ENCODE measurements at places on chromosomes 3 and 15. TPM values are rescaled to one million over a fixed set of nuclear protein-coding genes. Genes with fewer than 3 reads are reported as not detected.

DNA sequence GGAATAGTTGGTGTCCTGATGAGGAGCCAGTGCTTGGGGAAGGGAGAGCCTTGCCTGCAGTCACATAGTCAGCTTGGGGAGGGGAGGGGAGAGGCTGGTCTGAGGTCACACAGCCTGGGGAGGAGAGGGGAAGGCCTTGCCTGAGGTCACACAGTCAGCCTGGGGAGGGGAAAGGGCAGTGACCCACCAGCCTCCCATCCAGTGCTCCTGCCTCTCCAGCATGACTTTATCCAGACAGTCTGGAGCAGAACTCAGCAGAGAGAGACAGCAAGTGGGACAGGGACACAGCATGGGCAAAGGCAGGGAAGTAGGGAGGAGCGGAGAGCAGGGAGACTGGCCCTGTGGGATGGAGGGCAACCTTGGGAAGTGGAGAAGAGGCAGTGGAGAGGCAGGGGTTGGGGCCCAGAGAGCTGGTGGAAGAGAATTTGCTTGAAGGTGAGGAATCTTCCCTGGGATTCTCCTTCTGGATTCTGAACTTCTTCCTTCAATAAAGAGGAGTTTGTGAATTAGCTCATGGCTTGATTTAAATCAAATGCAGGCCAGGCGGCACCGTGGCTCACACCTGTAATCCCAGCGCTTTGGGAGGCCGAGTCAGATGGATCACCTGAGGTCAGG lies 64.5 kb downstream of the CORO2B start:
- DNase-seq, result no peak

DNA sequence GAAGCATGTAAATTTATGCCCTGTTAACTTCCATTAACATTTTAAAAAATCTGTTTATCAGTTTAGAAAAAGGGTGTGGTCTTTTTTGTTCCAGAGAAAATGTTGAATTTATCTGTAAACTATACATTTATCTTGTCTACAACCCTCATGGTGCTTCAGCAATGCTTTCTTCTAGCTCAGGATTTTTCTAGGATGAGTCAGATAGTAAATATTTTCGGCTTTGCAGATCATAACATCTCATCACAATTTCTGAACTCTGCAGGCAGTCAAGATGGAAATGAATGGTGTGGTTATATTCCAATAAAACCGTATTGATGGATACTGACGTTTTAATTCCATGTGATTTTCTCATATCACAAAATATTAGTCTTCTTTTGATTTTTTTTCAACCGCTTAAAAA lies 70.5 kb upstream of the FOXB1 start:
- no peak for DNase-seq

NOP10 gene
- 230 TPM for total RNA-seq

SLC15A2 gene
- 2.0 TPM for total RNA-seq

DNA sequence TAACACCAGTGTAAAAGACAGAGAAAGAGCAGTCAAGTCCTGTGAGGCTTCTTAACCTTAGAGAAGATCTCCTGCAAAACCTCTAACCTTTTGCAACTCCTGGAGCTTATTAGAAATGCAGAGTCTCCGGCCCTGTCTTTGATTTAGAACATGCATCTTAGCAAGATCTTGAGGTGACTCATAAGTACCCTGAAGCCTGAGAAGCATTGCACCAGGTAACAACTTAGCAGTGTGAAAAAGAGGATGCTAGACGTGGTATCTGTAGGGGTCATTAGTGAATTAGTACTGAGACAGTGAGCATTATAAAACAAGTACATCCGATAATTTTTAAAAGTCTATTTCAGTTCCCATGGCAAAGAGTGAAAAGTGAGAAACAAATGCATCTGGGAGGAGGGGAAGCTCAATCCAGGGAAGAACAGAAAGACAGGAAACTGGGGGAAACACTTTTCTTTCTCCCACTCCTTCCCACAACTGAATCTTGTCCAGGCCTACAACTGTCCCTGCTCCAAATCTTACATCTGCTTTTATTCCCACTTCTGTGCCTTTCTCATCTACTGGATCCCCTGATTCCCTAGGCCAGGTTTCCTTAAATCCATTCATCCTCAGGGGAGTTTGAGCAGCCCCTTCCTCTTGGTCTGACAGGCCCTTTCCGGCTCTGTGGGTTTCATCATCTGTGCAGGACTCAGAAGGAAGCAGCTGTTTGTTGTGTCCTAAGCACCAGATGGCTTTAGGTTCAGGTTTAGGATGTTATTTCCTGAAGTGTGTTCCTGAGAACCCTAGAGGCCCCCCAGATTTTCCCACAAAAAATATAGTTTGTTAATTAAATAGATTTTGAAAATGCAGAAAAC lies 128.1 kb upstream of the IL12A start:
- DNase-seq, result no peak

DNA sequence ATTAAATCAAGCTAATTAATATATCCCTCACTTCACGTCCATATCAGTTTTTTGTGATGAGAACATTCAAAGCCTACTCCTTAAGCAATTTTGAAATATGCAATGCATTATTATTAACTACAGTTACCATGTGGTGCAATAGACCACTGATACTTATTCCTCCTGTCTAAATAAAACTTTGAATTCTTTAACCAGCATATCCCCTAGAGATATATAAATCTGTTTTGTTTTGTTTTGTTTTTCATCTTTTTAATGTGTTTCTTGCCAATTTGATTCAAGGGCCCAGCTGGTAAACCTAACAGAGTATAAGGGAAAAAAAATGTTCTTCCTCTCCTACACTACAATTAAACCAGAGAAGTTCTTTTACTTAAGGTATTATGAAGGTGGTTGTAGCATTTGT lies 524.2 kb downstream of the NAALADL2 start:
- DNase-seq, result no peak

DNA sequence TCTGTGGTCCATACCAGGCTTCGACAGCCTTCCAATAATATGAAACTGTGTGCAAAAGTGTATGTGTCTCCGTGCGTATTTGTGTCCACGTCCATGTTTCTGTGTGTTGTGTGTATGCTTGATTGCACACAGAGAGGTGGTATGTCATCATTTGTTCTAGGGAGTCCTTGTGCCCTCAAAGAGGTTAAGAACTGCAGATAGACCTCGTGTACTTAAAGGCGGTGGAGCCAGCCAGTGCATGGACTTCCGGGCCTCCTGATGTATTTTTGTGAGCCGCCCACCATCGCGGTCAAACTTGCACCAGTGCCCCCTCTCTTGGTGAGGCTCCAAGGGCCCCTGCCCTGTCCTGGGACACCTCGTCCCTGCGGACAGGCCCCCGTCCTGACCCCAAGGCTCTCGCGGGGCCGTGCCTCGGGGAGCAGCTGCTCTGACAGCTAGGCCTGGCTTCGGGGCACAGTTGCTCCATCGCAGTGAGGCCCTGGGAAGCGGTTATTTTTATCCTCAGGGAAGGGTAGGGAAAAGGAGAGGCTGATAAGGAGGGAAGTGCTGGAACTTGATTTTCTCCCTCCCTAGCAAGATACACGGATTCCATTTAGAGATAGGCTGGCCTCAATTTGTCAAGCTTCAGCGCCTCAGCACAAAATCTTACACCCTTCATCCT lies 1.2 kb upstream of the RYK start:
- DNase-seq, result no peak

DNA sequence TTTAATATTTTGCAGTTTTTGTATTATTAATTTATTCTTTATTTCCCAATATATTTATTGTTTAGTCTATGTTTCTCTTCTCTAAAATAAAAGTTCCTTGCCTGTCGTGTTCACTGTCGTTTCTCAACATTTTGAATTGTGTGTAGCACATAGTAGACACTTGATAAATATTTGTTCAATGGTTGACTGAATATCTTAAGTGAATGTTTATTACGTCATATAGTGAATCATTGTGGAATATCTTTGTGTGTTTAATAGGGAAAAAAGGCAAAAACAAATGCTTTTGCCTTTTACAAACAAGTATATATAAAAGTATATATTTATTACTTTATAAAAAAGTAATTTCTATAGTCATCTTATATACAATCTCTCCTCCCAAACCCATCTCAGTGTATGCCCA lies 572.3 kb downstream of the EPHA3 start:
- DNase-seq, result no peak

DNA sequence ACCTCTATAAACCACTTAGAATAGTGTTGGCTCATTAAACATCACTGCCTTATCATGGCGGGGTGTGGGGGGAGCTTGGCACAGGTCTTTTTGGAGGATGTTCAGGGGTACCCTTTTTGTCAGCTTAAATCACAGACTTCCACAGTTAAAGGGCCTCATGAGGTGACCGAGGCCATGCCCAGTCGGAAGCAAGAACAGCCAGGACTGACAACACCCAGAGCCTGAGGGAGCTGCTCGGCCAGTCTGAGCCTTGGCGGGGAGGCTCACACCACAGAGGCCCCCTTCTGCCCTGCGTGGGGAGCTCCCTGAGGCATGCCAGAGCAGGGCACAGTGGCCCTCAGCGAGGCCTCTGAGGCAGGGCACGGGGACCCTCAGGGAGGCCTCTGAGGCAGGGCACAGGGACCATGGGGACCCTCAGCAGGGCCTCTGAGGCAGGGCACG lies 49.5 kb downstream of the UMPS start:
- no peak for DNase-seq

SHC4 gene
- 0.15 TPM for total RNA-seq

GRCh38 chr3:45491344-45491743 lies 103.0 kb downstream of the LARS2 start:
- DNase-seq, result no peak

DNA sequence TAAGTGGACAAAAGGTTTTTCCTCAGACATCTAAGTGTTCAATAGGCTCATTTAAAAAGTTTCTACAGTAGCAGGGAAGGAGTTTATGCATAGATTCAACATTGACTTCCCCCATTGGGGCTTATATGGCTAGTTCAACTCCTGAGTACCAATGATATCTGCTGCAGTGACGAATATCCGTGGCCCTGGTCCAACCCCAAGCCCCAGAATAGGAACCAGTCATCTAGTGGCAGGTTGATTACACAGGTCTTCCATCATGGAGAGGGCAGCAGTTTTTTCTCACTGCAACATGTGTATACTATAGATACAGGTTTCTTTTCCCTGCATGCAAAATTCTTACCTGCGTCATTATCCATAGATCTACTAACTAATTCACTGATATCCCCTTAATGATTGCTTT lies 45.8 kb upstream of the KPNA4 start:
- no peak for DNase-seq

RBMS3 gene
- 3.4 TPM for total RNA-seq

GRCh38 chr3:105154692-105155091 lies 212.0 kb upstream of the ALCAM start:
- no peak for DNase-seq

NDUFAF3 gene
- 87.4 TPM for total RNA-seq

AP3B2 gene
- not detected for total RNA-seq

HRG gene
- total RNA-seq, result 0.13 TPM

ALDH1L1 gene
- 0.46 TPM for total RNA-seq

DPH3 gene
- 15.4 TPM for total RNA-seq

DNA sequence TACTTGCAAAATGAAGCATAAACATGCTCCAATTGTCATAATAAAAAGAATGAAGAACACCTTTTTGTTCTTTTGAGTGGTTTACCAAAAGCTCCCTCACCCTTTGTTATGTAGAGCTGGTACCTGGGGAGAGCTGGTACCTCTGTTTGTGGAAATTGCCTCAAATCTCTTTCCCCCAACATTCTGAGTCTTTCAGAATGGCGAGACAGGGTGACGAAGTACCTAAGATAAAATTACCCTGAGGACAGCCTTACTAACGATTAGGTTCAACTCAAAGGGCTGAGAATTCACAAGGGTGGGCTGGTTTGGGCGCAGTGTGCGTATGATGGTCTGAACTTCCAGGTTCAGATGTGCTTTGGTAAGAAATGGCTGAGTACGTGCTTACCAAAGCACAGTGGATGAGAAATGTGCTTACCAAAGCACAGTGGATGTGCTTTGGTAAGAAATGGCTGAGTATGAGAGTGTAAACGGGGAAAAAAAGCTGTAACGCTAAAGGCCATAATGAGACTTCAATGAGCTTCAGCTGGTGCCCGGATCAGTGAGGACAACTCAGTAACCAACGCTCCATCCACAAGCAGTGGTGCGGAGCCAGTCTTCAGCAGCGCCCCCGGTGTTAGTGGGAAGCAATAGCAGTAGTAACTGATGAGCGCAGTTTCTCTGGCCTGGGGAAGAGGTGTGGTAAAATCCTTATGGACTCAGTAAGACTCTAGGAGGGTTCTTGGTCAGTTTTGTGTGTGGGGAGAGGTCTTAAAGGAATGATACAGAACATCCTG lies 72.3 kb upstream of the LRIG1 start:
- DNase-seq, result no peak
